Activated CD8-positive, alpha-beta memory T cell treated with anti-CD3 and anti-CD28 coated beads, Interleukin-2, amount 10 ng/mL, durations not matched to agents 7 days and 5 days (primary cell): ENCODE measurements at places on chromosomes 6 and 20. TPM values are rescaled to one million over a fixed set of nuclear protein-coding genes. Genes with fewer than 3 reads are reported as not detected.

DNA sequence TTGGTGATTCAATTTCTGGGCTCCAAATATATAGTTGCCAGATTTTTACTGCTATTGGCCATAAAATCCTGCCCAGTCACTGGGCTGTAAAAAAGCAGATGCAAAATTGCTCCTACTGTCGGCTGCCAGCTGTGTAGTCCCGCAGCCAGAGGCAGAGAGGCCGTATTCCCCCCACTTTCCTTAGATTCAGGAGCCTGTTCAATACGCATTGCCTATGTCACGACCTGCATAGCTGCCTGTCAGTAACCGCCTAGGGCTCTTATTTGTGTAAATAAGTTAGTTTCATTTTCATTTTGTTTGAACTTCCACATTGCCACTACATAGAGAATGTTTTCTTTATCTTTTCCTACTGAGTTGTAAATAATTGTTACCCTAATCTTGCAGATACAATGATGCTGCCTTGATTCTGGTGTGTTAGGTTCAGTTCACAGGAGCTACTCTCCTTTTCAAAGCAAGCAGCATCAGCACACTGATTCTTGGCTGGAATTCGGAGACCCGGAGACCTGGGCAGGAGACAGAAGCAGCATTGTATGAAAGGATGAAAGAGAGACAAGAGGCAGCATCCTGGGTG lies 46.0 kb upstream of the UST start:
- peak; percentile 58 for DNase-seq

Gene PSMB1
- 160 TPM for total RNA-seq

DNA sequence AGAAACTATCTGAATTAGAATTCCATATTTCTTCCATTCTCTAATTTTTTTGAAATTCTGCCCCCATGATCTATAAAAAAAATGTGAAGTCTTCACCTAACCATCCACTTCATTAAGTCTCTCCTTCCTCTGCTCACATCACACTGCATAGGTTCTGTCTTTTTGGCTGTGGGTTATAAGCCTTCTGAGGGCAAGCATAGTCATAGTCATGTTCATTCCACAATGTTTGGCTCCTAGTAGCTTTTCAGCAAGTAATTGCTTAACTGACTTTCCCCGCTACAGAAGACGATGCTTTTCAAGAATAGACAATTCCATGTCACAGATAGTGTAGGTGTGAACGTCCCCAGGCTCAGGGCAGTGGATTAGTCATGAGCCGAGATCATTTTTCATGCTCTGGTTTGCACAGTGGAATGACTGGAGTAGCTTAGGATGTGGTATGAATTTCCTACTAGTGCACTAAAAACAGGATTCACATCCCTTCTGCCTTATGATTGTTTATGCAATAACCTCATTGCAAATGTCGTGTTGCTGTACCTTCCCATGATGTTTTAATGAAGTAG lies 29.1 kb downstream of the WRNIP1 start:
- no peak for DNase-seq

DNA sequence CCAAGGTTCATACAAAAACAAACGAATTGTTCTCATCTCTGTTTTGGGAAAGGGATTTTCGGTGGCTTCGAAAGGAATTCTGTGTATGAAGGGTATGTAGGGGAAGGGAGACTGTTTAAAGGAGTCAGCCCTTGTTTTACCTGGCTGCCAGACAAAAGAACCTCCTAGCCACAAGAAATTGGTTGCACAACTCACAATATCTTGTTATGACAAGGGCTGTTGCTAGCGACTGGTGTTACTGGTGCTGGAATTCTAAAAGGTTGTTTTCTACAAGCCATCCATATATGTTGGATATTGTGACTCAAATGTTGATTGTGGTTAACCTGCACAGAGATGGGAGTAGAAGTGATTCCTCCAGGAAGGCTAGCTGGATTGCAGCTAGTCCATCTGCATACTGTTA lies 34.6 kb upstream of the CITED2 start:
- no peak for DNase-seq

DNA sequence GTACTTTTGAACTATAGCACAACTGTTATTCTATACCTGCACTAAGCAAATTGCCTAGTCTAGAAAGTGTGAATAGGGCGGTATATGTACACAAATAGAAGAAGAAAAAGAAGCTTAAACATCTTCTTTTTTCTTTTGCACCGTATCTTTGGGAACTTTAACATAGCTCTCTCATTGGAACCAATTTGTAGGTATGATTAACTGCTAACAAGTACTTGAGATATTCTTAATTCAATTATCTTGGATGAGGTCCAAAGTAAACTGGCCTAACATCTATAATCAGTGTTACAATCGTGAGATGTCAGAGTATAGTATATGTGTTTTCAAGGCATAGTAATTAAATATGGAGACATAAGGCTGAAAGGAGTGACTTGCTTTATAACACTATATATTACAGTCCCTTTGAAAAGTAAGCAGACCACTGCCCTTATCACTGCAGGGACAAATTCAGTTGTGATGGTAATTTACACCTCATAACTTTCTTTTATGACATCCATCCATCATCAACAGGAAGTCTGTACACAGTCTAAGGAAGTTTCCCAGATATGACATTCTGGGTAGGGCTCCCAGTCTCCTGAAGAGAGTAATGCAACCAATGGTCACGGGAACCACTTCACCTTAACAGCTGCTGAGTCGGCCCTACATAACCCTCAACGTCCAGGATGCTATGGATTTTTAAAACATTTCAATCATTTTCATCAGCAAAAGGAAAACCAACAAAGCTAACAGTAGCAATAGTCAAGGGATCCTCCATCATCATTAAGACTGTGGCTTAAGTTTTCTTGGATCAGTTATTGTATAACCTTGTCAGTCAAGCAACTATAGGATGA lies 37.6 kb downstream of the NKAIN2 start:
- DNase-seq = no peak

- DNase-seq = no peak
These were observed 795.9 kb downstream of the EPHA7 start for GRCh38 chr6:92623431-92623830.

DNA sequence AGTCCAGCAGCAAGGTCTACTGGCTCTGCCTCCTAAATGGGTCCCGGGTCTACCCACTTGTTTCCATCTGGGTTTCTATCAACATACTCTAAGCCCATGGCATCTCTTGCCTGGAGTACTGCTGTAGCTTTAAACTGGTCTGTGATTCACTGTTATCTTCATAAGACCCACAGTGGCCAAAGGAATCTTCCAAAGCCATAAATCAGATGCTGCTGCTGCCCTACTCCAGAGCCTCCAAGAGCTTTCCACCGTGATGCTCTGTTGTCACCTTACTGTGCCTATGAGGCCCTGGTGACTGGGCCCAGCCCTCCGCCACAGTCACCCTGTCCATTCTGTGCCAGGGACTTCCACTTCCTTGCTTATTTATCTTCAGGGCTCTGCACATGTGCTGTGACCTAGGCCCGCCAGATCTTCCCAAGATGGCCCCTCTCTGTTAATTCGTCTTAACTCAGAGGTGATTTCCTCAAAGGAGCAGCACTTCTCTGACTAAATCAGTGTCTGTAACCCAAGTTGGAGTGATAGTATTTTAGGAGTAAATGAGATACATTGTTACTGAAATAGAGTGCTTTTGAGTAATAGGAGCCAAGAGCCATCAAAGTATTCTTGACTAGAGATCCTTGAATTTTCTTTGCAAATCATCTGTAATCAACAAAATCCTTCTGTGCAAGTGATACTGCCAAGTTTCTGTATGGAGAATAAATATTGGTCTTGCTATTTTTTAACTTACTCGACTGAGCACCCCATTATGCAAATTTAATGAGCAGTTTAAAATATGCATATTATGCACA lies 102.5 kb downstream of the PPP1R14C start:
- DNase-seq = no peak

DNA sequence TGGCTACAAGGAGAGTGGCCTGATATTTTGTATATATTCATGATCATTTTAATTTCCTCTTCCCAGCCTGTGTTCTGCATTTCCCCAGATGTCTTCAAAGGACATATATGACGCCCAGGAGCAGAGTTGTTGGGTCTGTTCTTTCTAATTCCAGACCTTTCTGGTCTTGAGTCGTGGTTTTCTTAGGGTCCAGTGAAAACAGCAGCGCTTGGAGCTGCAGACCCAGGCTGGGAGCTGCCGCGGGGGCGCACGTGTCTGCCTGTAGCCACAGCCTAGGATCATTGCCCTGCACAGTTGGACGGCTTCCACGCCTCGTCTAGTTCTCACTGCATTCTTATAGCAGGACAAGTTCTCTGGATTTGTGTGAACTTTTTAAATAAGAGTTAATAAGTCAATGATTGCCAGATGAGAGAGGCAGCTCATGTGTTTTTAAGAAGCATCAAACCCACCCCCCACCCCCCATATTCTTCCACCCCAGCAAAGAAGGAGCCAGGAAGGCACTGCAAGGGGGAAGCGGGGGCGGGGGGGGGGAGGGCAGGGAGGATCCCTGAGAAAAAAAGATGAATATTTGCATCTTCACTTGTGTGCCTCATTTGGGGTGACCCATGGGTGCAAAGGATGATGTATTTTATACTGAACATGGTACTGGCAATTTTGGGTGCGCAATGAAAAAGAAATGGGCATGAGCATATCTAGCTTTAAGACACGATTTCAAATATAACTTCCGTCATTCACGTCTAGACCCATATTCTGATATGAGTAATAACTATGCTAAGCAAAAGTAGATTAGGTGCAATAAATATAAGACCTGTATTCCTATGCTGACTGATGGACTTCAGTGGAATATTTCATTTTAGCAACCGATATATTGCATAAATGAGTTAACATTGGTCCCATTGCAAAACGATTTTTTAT lies 160.0 kb downstream of the TBXT start:
- no peak for DNase-seq

GRCh38 chr20:46401478-46401860 lies 4.9 kb downstream of the ELMO2 start:
- DNase-seq = peak; percentile 75

- DNase-seq = no peak
These were observed 202.4 kb downstream of the PRKN start for GRCh38 chr6:162525181-162525580.

DNA sequence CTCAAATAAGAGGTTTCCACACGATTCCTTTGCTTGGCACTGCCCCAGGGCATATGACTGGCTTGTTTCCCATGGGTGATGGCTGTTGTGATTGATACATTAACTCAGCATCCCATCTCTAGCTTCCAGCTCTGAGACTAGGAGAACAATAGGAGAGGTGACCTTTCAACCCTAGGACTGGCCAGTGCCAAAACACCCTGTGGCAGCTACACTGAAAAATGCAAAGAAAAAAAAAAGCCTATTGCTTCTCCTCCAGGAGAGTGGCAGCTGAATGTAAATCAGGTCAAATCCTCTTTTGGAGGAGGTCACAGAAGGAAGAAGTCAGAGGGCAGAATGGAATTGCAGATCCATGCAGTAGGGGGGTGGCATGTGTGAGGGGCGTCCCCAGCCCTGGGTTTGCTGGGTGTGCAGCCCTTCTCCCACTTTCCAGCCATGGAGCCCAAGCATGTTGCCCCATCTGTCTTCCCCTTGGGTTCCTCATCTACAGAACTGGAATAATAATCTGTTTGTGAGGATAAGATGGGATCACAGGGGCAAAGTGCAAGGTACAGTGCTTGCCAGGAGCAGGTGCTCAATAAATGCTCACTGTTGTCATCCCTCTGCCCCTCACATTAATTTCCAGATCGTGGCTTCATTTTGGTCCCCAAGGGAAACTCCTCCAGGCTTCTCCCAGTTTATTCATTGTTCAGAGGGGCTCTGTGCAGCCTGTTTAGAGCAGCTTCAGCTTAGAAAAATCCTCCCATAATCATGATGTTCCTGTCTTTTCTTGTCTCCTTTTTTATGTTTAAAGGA lies 245.0 kb upstream of the RIN2 start:
- DNase-seq = no peak

DNA sequence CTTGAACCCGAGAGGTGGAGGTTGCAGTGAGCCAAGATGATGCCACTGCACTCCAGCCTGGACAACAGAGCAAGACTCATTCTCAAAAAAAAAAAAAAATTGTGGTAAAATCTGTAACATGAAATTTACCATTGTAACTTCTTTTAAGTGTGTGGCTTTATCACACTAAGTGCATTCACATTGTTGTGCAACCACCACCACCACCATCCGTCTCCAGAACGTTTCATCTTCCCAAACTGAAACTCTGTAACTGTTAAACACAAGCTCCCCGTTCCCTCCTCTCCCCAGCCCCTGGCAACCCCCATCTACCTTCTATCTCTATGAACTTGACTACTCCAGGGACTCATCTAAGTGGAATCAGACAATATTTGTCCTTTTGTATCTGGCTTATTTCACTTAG lies 29.7 kb downstream of the PDRG1 start:
- DNase-seq = no peak

Gene TXLNB
- total RNA-seq = 0.38 TPM

DNA sequence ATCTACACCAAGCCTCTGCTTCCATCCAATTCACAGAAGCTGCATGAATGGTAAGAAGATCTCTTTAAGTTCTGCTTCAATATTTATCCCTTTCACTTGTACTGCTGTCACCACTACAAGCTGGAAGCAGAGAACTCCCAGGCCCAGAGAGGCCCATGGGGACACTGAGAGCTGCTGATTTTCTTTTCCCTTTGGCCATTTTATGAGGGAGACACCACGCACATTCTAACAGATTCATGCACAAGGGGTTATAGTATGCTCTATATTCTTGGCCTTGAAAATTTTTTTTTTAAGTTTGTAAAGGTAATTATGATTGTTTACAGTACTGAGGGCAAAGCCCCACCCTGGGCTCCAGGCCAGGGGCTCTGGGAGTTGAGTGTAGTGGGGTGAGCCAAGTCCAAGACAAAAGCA lies 88.4 kb downstream of the MYB start:
- no peak for DNase-seq

Gene ZSCAN23
- 0.44 TPM for total RNA-seq

Gene MACROD2
- not detected for total RNA-seq

DNA sequence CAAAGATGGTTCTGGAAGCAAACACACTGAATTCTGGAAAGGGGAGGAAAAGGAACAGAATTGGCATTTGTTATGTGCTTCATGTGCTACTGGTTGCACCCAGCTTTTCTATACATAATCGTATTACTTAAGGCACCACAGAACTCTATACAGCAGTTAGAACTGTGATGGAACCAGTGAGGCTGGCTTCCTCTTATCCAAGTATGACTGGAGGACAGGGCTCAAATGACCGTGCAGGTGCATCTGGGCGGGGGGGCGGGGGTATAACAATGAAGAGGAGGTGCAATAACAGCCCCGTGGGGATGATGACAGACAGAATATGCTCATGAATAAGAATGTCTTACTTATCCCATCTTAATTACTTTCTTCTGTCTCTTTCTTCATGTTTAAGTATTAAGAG lies 144.2 kb downstream of the BTBD9 start:
- no peak for DNase-seq

GRCh38 chr6:7669742-7670141 lies 56.2 kb upstream of the BMP6 start:
- DNase-seq = no peak

GRCh38 chr20:50600281-50600895 lies 90.2 kb downstream of the PTPN1 start:
- DNase-seq = no peak

- DNase-seq = no peak
These were observed 32.6 kb upstream of the MDFI start for GRCh38 chr6:41605649-41606048.

- no peak for DNase-seq
These were observed 54.4 kb downstream of the PRND start for GRCh38 chr20:4776079-4776630.

Gene LY6G5C
- 3.8 TPM for total RNA-seq

- DNase-seq = no peak
These were observed 103.3 kb downstream of the ARHGAP18 start for GRCh38 chr6:129606664-129607063.

- no peak for DNase-seq
These were observed 324.4 kb downstream of the CENPW start for GRCh38 chr6:126664271-126664670.
